GDM1 (cell line): ENCODE measurements at places on chromosomes 13 and 19.

GRCh38 chr19:5115771-5116202 is 146.9 kb downstream of the KDM4B start:
- DNase-seq: no peak

GRCh38 chr13:109212650-109213049 is 573.7 kb downstream of the IRS2 start:
- no peak for DNase-seq

- DNase-seq: no peak
Observed at GRCh38 chr13:75473468-75473867, 8.5 kb downstream of the TBC1D4 start.

DNA sequence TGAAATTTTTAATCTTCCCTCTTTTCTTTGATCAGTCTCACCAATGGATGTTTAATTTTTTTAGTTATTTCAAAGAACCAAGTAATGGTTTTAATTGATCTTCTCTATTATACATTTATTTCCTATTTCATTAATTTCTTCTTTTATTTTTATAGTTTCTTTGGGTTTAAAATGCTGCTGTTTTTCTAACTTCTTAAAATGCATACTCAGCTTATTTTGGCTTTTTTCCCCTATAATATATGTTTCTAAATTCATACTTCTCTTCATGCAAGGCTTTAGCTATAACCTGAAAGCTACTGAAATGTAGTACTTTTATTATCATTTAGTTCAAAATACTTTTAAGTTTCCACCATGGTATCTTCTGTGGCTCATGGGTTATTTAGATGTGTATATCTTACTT is 53.9 kb downstream of the ANKRD10 start:
- no peak for DNase-seq
